ENCODE measurements at places on chromosomes 3 and 15.

DNA sequence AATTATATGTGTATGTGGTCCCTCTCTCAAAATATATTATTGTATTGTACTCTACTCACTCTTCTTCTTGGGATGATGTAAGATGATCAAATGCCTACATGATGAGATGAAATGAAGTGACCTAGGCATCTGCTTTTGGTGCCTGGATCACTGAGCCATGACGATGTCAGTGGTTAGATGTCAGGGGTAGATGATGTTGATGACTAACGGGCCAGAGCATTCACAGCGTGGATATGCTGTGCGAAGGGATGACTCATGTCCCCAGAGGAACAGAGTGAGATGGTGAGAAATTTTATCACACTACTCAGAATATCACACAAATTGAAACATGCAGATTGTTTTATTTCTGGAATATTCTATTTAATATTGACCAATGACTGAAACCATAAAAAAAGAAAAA lies 233.9 kb upstream of the CADM2 start:
- DNase-seq = no peak

- peak; percentile 65 for DNase-seq
These were observed 811 bp downstream of the SKIL start for GRCh38 chr3:170358042-170359010.

DNA sequence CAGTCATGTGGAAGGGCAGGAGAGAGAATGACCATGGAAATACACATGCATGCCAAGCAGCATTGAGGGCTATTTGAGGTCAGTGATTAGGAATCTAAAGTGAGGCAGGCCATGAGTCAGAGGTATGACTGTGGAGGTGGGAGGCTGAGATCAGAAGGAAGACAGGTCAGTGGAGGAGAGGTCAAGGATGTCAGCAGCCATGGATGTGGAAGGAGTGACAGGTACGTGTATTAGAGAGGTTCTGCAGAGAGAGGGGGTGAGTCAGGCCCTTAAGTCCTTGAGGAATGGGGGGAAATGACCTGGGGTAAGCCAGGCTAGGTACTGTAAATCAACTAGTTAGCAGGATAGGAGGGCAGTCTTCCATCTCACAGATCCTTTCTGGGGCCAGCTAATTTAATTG lies 166.6 kb downstream of the ANO10 start:
- no peak for DNase-seq

DNA sequence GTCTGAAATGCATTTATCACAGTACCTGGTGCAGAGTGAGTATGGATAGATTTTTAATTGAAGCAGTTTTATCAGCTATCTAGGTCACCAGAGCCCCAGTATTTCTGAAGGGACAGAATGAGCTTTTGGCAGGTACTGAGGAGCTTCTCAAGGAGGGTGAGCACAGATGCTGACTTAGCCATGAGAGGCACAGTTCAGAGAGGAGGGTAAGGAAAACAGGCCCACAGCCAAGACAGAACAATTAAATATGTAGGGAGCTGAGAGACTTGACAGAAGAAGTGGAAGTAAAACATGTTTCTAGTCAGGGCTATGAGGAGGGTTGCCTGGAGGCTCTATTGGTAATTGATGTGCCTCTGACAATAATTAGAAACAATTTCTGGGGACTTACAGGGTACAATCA lies 20.1 kb downstream of the ZNF80 start:
- no peak for DNase-seq

DNA sequence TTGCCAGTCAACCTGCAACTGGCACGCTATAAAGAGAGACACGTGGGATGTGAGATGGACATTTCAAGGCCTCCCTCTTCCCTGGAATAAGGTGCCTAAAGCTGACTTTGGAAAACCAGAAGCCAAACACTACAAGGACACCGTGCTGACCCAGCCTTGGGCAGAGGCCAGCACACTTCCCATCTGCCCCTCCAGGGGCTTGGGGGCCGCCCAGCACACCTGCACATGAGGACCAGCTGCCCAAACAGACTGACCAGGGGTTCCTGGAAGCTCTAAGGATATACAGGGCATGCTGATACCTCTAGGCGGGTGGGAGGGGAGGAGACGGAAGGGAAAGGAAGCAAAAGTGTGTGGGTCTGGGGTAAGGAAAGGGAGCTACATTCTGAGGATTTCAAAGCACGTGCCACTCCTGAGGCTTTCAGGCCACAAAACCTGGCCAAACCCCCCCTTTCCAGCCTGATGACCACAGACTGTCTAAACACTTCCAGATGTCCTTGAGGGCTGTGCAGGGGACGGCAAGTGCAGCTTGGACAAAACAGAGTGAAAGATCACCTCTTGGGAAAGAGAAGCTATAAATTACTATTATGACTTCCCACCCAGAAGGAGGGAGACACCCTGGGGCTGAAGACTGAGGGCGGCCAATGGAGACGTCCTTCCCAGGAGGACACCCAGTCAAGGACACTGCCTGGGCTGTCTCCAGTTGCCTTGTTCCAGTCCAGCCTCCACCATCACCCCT lies 57.9 kb downstream of the ADCY5 start:
- no peak for DNase-seq

GRCh38 chr3:38743043-38743442 lies 73.0 kb downstream of the SCN10A start:
- no peak for DNase-seq

- DNase-seq = no peak
These were observed 73.9 kb downstream of the BTLA start for GRCh38 chr3:112425382-112425781.

DNA sequence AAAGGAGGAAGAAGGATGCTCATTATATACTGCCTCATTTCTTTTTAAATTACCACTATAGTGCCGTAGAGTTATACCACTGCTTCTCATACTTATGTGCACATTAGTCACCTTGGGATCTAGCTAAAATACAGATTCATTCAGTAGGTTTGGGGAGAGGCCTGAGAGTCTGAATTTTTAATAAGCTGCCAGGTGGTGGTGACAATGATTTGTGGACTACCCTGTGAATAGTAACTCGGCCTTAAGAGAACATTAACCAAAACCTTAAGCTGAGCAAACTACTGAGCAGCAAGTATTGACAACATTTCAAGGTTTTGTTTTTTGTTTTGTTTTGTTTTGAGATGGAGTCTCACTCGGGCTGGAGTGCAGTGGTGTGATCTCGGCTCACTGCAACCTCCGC lies 19.8 kb downstream of the UBA5 start:
- no peak for DNase-seq

- no peak for DNase-seq
These were observed 196.5 kb upstream of the SLC2A2 start for GRCh38 chr3:171222995-171223394.

Measured in activated T-helper 1 cell treated with Interleukin-2 at 50 U/mL for 16 hours (primary cell).